ENCODE measurements at places on chromosomes 12 and 14.

- H3K27me3 ChIP-seq: peaks cover 4% of the 10 kb centered on the region
- no peaks in the 10 kb centered on the region for H3K36me3 ChIP-seq
- no peak overlapping the region for H3K4me3 ChIP-seq
- DNase-seq: no peak
- H3K27ac ChIP-seq: no peak overlapping the region
Measured at GRCh38 chr14:24892497-24893051, 157.4 kb downstream of the STXBP6 start.

- peak overlapping the region; percentile 51 for H3K4me3 ChIP-seq
- DNase-seq: no peak
- H3K36me3 ChIP-seq: peaks cover 2% of the 10 kb centered on the region
- H3K4me1 ChIP-seq: peaks cover 52% of the 10 kb centered on the region
- no peaks in the 10 kb centered on the region for H3K27me3 ChIP-seq
Measured at GRCh38 chr14:101732118-101732517, 29.4 kb upstream of the PPP2R5C start.

DNA sequence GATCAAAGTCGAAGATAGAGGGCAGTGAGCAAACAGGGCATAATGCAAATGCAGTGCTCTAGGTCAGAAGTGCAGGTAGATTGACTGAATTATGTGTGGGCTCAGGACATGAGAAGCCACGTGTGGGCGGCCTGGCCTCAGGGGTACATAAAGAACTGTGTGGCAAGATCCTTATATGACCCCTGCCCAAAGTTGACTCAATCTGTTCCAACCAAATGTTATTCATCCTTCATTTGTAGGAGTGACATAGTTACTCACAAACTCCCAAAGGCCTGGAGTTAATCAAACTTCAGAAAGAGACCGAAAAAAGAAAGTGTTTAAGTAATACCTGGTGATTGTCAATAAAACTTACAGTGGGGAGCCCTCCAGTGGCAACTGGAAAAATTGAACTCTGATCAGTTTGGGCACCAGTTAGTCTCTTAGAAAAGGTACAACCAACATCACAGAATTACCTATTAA is 150.4 kb upstream of the FAR2 start:
- H3K4me1 ChIP-seq: no peaks in the 10 kb centered on the region
- H3K27ac ChIP-seq: no peak overlapping the region
- DNase-seq: no peak
- H3K4me3 ChIP-seq: no peak overlapping the region

- no peak overlapping the region for H3K27ac ChIP-seq
- no peaks in the 10 kb centered on the region for H3K36me3 ChIP-seq
- no peak for DNase-seq
Measured at GRCh38 chr12:114895081-114895480, 211.1 kb upstream of the TBX3 start.

DNA sequence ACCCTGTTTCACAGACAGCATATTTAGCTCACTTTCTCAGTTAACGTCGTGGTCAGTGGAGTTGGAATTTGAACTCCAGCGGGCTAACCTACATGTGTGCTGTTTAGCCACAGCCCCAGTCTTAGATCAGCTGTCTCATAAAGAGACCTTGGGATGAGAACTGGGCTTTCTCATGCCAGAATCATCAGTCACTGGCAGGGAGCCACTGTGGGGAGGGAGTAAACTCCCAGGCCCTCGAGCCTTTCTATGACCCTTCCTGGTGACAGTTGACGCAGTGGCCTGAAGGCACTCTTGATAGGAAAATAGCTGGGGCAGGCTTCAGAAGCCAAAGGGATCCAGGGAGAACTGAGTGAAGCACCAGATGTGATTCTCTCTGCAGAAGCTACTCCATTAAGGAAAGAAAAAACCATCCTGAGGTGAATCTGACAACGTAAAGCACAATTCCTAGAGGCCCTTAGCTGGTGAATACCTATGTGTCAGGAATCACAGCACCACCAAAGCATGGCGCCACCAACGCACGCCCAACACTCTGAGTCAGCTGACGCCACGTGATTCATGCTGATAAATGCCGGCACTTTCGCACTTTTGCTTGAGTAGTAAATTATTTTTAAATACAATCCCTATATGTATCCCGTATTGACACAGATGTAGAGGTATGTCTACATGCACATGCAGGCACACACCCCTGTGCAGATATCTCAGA is 279.6 kb upstream of the TMEM132C start:
- no peak for DNase-seq
- no peak overlapping the region for H3K4me3 ChIP-seq
- no peaks in the 10 kb centered on the region for H3K4me1 ChIP-seq
- H3K27me3 ChIP-seq: no peaks in the 10 kb centered on the region
- H3K36me3 ChIP-seq: no peaks in the 10 kb centered on the region
- no peak overlapping the region for H3K27ac ChIP-seq

- no peak overlapping the region for H3K27ac ChIP-seq
- H3K4me1 ChIP-seq: peaks cover 14% of the 10 kb centered on the region
- no peak overlapping the region for H3K4me3 ChIP-seq
- H3K27me3 ChIP-seq: peaks cover 11% of the 10 kb centered on the region
- DNase-seq: no peak
Measured at GRCh38 chr12:31205054-31205453, 120.9 kb downstream of the SINHCAF start.

DNA sequence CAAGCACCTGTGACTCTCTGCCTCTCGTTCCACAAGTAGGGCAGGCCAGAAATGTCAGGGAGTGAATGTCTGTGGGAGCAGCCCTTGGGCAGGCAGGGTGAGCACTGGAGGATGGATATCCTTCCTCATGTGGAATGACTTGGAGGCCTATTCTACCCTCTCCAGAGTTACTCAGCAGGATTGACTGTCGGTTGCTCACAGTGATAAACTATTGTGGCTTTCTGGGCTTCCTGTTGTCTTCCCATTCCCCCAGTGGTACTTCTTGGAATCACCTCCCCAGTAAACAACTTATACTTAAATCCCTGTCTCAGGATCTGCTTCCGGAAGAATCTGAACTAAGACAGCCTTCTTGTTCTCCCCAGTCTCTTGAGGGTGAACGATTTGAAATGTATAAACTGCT is 79.6 kb upstream of the MANSC4 start:
- H3K4me3 ChIP-seq: no peak overlapping the region
- DNase-seq: no peak
- H3K27me3 ChIP-seq: peaks cover 5% of the 10 kb centered on the region

GRCh38 chr12:13135371-13136178 is 32.1 kb upstream of the GSG1 start:
- H3K36me3 ChIP-seq: no peaks in the 10 kb centered on the region
- H3K4me3 ChIP-seq: no peak overlapping the region
- H3K27ac ChIP-seq: no peak overlapping the region

- H3K27ac ChIP-seq: peak overlapping the region; percentile 96
- H3K4me3 ChIP-seq: peak overlapping the region; percentile 99
- peaks cover 22% of the 10 kb centered on the region for H3K36me3 ChIP-seq
- no peak for DNase-seq
- H3K27me3 ChIP-seq: no peaks in the 10 kb centered on the region
Measured at GRCh38 chr12:109994401-109995175, 1.6 kb downstream of the GIT2 start.

GRCh38 chr12:120849765-120850164 is 54.4 kb downstream of the SPPL3 start:
- DNase-seq: no peak
- H3K4me1 ChIP-seq: peaks cover 47% of the 10 kb centered on the region
- no peak overlapping the region for H3K4me3 ChIP-seq
- no peaks in the 10 kb centered on the region for H3K36me3 ChIP-seq
- no peaks in the 10 kb centered on the region for H3K27me3 ChIP-seq
- H3K27ac ChIP-seq: no peak overlapping the region

DNA sequence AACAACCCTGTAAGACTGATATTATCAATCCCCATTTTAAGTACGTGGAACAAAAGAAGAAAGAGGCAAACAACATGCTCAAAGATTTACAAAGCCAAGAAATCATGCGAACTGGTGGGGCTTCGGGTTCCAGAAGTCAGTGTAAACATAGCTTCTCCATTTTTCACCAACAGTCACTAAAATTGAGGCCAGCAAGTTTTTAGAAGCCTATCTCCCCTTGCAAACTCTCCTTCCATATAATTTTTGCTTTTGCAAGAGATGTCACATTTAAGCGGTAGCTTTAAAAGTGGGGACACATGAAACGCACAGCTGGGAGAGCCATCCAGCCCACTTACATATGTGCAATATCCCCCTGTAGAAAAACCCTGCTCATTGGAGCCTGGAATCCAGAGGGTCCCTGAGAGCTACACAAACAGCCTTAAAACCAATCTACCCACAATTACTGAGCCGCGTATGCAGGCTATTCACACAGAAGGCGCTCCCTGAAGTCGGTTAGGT is 797 bp downstream of the SLC11A2 start:
- peaks cover 62% of the 10 kb centered on the region for H3K4me1 ChIP-seq
- peaks cover 2% of the 10 kb centered on the region for H3K36me3 ChIP-seq
- peak overlapping the region; percentile 92 for H3K4me3 ChIP-seq
- H3K27ac ChIP-seq: peak overlapping the region; percentile 98
- peaks cover 18% of the 10 kb centered on the region for H3K27me3 ChIP-seq
- no peak for DNase-seq

DNA sequence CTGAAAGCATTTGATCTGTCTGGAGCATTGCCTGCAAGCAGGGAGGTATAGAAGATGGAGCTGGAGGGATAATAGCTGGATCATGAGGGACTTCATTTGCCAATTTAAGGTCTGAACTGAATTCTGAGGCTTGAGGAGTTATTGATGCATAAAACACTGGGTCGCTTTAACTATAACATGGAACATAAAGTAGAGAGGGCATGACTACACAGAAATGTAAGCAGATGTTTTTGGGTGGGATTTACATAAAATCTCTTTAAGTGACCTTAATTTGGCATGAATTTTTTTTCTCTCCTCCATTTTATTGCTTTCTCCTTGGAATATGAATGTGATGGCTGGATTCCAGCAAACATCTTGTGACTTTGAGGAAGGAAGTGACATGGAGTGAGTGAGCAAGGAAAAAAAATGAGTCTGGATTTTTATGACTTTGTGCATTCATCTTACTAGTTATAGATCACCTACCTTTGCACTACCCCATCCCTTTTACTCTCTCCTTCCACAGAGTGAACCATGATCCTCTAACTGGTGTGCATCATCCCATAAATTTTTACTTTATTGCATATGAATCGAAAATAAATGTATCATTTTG is 356.0 kb downstream of the DUSP6 start:
- H3K27ac ChIP-seq: no peak overlapping the region
- no peak overlapping the region for H3K4me3 ChIP-seq
- no peak for DNase-seq
- H3K4me1 ChIP-seq: no peaks in the 10 kb centered on the region

DNA sequence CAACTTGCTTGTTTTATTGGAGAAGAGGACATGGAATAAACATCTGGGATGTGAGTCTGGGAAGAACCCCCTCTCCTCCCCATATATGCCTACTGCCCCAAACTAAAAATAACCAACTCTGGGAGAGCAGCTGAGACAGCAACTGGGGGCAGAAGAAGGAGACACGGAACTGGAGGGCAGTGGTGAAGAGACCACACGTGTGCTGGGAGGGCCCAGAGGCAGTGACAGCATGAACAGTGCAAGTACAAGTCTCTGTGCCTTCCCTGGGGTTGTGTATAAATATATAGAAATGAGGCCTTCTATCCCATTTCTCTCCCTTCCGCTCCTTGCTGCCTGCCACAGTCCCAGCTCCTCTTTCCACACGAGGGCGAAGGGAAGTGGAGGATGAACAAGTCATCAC is 4.0 kb upstream of the KRT73 start:
- peaks cover 7% of the 10 kb centered on the region for H3K4me1 ChIP-seq
- no peak for DNase-seq
- no peak overlapping the region for H3K27ac ChIP-seq
- H3K27me3 ChIP-seq: peaks cover 21% of the 10 kb centered on the region

GRCh38 chr12:69329669-69330428 is 18.3 kb upstream of the LYZ start:
- H3K4me3 ChIP-seq: peak overlapping the region; percentile 72
- no peaks in the 10 kb centered on the region for H3K36me3 ChIP-seq
- no peak for DNase-seq
- H3K27me3 ChIP-seq: peaks cover 12% of the 10 kb centered on the region
- H3K27ac ChIP-seq: peak overlapping the region; percentile 70
- H3K4me1 ChIP-seq: peaks cover 15% of the 10 kb centered on the region

GRCh38 chr14:81890020-81890419 is 356.4 kb upstream of the SEL1L start:
- H3K4me3 ChIP-seq: no peak overlapping the region
- no peak overlapping the region for H3K27ac ChIP-seq
- no peak for DNase-seq
- H3K36me3 ChIP-seq: no peaks in the 10 kb centered on the region
- H3K27me3 ChIP-seq: no peaks in the 10 kb centered on the region

- peaks cover 7% of the 10 kb centered on the region for H3K27me3 ChIP-seq
- H3K36me3 ChIP-seq: no peaks in the 10 kb centered on the region
- no peak overlapping the region for H3K4me3 ChIP-seq
- no peak for DNase-seq
Measured at GRCh38 chr14:105536691-105537579, 10.6 kb downstream of the TMEM121 start.

GRCh38 chr14:36509069-36509917 is 10.7 kb downstream of the NKX2-1 start:
- no peaks in the 10 kb centered on the region for H3K4me1 ChIP-seq
- H3K27me3 ChIP-seq: peaks cover 81% of the 10 kb centered on the region
- H3K27ac ChIP-seq: no peak overlapping the region

GRCh38 chr14:91186515-91187066 is 57.9 kb downstream of the GPR68 start:
- no peaks in the 10 kb centered on the region for H3K4me1 ChIP-seq
- no peak overlapping the region for H3K4me3 ChIP-seq
- DNase-seq: no peak
- H3K27me3 ChIP-seq: no peaks in the 10 kb centered on the region

- H3K27me3 ChIP-seq: peaks cover 24% of the 10 kb centered on the region
- no peaks in the 10 kb centered on the region for H3K36me3 ChIP-seq
- peaks cover 5% of the 10 kb centered on the region for H3K4me1 ChIP-seq
- no peak overlapping the region for H3K4me3 ChIP-seq
- DNase-seq: no peak
Measured at GRCh38 chr14:23355871-23356435, 3.3 kb upstream of the SLC22A17 start.

GRCh38 chr12:111943929-111944328 is 69.0 kb downstream of the TMEM116 start:
- no peak overlapping the region for H3K4me3 ChIP-seq
- no peaks in the 10 kb centered on the region for H3K36me3 ChIP-seq
- peaks cover 28% of the 10 kb centered on the region for H3K4me1 ChIP-seq
- DNase-seq: no peak

DNA sequence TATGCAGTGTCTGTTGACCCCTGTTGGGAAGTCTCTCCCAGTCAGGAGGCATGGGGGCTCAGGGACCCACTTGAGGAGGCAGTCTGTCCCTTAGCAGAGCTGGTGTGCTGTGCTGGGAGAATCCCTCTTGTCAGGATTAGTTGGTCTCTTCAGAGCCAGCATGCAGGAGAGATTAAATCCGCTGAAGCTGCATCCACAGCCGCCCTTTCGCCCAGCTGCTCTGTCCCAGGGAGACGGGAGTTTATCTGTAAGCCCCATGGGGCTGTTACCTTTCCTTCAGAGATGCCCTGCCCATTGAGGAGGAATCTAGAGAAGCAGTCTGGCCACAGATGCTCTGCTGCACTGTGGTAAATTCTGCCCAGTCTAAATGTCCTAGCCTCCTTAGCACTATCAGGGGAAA is 13.1 kb upstream of the KLRC1 start:
- no peak overlapping the region for H3K27ac ChIP-seq
- no peaks in the 10 kb centered on the region for H3K4me1 ChIP-seq
- no peaks in the 10 kb centered on the region for H3K27me3 ChIP-seq
- no peak overlapping the region for H3K4me3 ChIP-seq

GRCh38 chr14:91875525-91876286 is 8.4 kb upstream of the TC2N start:
- no peaks in the 10 kb centered on the region for H3K36me3 ChIP-seq
- peak overlapping the region; percentile 49 for H3K27ac ChIP-seq
- H3K27me3 ChIP-seq: peaks cover 2% of the 10 kb centered on the region
- H3K4me3 ChIP-seq: no peak overlapping the region
- H3K4me1 ChIP-seq: peaks cover 88% of the 10 kb centered on the region
- no peak for DNase-seq

Measured in activated T-helper 1 cell treated with anti-CD3 and anti-CD28 coated beads, Interleukin-12 subunit alpha, Interleukin-12 subunit beta, Interleukin-2, Interleukin-4 antibody, amounts not matched to agents 30 ng/mL and 10 ng/mL and 1 ng/mL, durations not matched to agents 14 hours and 24 hours and 36 hours (primary cell).